ENCODE measurements at places on chromosomes 2 and 18. TPM values are rescaled to one million over a fixed set of nuclear protein-coding genes. Genes with fewer than 3 reads are reported as not detected.

DNA sequence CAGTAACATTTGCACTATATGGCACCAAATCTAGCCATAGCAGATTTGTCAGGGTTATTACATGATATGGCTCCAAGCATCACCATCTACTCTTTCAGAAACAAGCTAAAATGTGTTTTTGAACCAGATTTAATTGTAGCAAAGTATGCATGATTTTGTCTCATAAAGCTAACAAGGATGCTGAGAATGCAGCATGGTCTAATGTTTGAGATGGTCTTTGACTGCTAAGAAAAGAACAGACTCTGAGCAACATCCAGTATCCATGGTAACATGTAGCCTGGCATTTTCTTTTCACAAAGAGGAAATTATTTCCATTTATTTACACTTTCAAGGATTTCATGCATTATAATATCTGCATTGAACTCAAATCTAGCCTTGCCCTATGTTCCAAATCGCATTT, 206.5 kb downstream of the PDE1A start:
- no peak overlapping the region for H3K27ac ChIP-seq
- no peaks in the 10 kb centered on the region for H3K36me3 ChIP-seq
- no peak for DNase-seq
- H3K4me1 ChIP-seq = no peaks in the 10 kb centered on the region
- no peaks in the 10 kb centered on the region for H3K27me3 ChIP-seq

DNA sequence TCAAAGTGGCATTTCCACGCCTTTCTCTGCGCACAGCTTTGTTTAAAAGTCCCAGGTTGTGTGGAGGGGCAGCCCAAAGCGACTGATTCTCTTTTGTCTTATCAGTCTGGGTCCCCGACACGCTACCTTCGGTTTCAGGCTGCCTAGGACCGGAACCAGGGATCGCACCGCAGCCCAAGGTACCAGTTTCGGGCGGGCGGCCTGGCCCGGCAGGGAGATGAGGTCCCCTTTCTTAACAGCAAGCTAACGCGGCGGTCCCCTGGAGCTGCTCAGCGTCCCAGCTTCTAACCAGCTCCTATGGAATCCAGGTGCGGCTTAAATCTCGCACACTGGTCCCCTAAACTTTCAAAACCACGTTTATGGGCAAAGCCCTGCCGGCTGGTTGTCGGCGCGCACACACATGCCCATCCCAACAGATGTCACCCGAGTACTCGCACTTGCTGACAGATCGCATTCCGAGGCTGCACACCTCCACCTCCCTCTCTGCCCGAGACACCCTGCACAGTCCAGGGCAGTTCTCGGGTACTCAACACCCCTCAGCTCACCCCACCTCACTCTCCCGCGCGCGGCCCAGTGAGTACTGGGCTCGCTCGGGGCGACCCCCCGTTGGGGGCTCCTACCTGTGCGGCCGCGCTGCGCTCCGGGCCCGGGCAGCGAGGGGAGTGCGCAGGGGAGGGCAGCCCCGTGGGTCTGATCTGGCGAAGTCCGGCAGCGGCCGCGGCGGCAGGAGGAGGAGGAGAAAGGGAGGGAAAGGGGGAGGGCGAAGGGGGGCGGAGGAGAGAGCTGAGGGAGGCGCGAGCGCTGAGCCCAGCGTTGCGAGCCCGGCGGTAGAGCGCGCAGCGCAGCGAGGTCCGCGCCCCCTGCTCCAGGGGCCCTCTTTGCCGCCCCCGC, at the start of gene EFEMP1:
TSS of gene EFEMP1 (minus strand) at position 692 of the 891 bp plus-strand sequence. CDS start 1,342 bp downstream, outside the sequence.
- H3K4me1 ChIP-seq = peaks cover 4% of the 10 kb centered on the region
- peak within 1 kb of the TSS; percentile 62 for H3K27ac ChIP-seq
- no peaks in the 10 kb centered on the region for H3K36me3 ChIP-seq
- peak within 1 kb of the TSS; percentile 40 for H3K4me3 ChIP-seq

GRCh38 chr2:60987041-60987440, 30.5 kb upstream of the PEX13 start:
- peaks cover 15% of the 10 kb centered on the region for H3K4me1 ChIP-seq
- no peak overlapping the region for H3K27ac ChIP-seq
- H3K36me3 ChIP-seq = no peaks in the 10 kb centered on the region
- no peak for DNase-seq
- no peak overlapping the region for H3K4me3 ChIP-seq

- no peak overlapping the region for H3K4me3 ChIP-seq
- no peak overlapping the region for H3K27ac ChIP-seq
Measured at GRCh38 chr2:120712180-120712681, 23.4 kb upstream of the GLI2 start.

DNA sequence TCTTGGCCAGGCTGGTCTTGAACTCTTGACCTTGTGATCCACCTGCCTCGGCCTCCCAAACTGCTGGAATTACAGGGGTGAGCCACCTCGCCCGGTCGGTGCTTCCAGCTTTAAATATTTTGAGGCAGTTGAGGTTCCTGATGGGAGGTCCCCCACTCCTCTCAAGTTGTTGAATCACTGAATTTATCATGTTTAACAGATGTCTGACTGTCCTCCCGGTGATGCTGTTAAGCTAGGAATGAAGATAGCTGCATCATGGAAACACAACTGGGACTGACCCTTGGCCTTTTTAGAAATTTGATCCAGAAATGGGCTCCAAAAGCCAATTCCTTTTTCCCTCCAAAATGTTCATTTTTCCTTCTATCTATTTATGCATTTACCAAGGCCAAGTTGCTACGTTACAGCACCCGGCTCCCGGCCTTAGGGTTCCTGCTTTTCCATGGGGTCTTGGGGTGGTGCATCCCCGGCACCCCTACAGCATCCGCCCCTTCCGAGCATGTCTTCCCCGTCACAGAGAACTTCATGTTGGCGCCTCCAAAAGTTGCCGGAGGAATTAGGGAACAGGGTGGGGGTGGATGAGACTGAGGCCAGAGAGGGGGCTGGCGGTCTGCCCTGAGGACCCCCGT, 43.9 kb downstream of the PAX8 start:
- H3K27me3 ChIP-seq = no peaks in the 10 kb centered on the region
- no peak for DNase-seq
- H3K4me3 ChIP-seq = peak overlapping the region; percentile 35
- peaks cover 6% of the 10 kb centered on the region for H3K4me1 ChIP-seq
- H3K27ac ChIP-seq = no peak overlapping the region

GRCh38 chr2:12192762-12193161, 446.3 kb downstream of the LPIN1 start:
- peak overlapping the region; percentile 1 for H3K27ac ChIP-seq
- H3K27me3 ChIP-seq = no peaks in the 10 kb centered on the region
- H3K4me1 ChIP-seq = peaks cover 11% of the 10 kb centered on the region
- no peak for DNase-seq
- H3K4me3 ChIP-seq = no peak overlapping the region

DNA sequence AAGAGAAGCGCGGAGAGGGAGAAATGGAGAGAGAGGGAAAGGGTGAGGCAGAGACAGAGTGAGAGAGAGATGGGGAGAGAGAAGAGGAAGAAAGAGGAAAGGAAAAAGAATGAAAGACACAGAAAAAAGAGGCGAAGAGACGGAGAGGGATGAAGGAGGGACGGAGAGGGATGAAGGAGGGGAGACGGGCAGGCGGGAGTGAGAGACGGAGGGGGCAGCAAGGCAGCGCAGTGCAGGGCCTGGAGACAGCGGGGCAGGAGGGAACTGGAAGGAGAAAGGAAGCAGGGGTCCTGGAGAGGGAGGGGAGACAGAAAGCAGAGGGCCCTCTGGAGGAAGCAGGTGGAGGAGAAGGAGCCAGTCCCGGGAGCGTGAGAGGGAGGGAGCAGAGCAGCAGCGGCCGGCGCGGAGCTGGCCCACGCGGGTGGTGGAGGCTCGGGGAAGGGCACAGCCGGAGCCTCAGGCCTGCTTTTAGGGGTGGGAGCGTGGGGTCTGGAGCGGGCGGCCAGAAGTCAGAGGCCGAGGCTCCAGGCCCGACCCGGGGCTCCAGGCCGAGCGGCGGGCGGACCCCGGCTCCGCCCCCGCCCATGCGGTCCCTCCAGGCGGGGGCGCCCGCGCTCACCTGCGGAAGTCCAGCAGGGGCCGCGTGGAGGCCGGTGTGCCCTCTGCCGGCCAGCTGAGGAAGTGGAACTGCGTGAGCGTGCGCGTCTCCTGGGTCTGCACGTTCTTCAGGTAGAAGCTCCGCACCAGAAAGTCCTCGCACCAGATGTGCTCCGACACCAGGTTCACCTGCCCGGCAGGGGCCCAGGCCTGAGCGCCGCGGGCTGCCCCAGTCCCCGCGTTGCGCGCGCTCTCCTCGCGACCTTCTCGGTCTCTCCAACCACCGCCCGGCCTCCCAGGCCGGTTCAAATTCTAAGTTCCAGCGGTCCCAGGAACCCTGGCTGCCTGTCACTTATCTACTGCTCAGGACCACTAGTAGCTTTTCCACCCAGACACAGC, 14.5 kb downstream of the PTPRN start:
- H3K4me1 ChIP-seq = peaks cover 18% of the 10 kb centered on the region
- H3K4me3 ChIP-seq = peak overlapping the region; percentile 48

GRCh38 chr2:239277401-239278085, 123.3 kb downstream of the HDAC4 start:
- H3K4me3 ChIP-seq = no peak overlapping the region
- H3K36me3 ChIP-seq = no peaks in the 10 kb centered on the region
- H3K27ac ChIP-seq = no peak overlapping the region
- peaks cover 20% of the 10 kb centered on the region for H3K4me1 ChIP-seq

UGT1A10 gene
- not detected for total RNA-seq

GRCh38 chr2:8475349-8476031, 206.4 kb upstream of the ID2 start:
- no peaks in the 10 kb centered on the region for H3K27me3 ChIP-seq
- peaks cover 75% of the 10 kb centered on the region for H3K4me1 ChIP-seq
- H3K36me3 ChIP-seq = no peaks in the 10 kb centered on the region
- no peak overlapping the region for H3K4me3 ChIP-seq
- DNase-seq = no peak

NGEF gene
- 0.26 TPM for total RNA-seq

DNA sequence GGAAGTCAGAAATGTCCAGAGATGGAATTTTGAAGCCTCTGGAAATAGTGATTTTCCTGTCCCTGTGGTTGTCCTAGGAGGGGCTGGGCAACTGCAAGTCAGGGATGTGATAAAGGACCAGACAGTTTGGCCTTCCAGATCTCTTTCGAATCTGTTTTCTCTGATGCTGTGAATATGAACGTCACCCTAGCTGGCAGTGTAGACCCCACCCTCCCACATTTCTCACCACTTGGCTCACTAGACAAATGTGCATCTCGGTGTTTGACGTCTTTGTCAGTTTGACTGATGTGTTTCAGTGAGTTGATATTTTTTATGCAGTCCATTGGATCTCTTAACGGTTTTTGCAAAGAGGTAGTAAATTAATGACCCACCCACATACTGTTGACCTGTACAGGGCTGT, 301.2 kb downstream of the TNS1 start:
- no peak for DNase-seq
- no peaks in the 10 kb centered on the region for H3K4me1 ChIP-seq
- H3K4me3 ChIP-seq = no peak overlapping the region
- H3K27ac ChIP-seq = no peak overlapping the region
- H3K36me3 ChIP-seq = no peaks in the 10 kb centered on the region

RAD51AP2 gene
- total RNA-seq = 0.12 TPM

GRCh38 chr2:170846314-170846713, 29.6 kb downstream of the GAD1 start:
- no peaks in the 10 kb centered on the region for H3K4me1 ChIP-seq
- no peak overlapping the region for H3K4me3 ChIP-seq

GRCh38 chr2:102550151-102550550, 69.2 kb upstream of the SLC9A2 start:
- no peak for DNase-seq
- H3K4me3 ChIP-seq = no peak overlapping the region

DNA sequence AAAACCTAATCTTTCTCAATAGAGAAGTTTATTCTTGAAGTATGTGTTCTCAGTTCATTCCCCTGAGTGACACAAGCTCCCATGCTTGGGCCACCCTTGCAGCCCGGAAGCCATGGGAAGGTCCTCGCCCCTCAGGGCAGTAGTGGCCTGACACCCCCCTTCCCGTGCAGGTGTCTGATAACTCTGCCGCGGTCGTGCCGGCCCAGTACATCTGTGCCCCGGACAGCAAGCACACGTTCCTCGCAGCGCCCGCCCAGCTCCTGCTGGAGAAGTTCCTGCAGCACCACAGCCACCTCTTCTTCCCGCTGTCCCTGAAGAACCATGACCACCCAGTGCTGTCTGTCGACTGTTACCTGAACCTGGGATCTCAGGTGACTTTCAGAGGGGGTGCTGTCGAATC, 32.4 kb downstream of the NTSR2 start:
- H3K27me3 ChIP-seq = no peaks in the 10 kb centered on the region
- no peak overlapping the region for H3K27ac ChIP-seq
- H3K4me1 ChIP-seq = no peaks in the 10 kb centered on the region
- no peak for DNase-seq
